ENCODE measurements at places on chromosomes 2 and 18. TPM values are rescaled to one million over a fixed set of nuclear protein-coding genes. Genes with fewer than 3 reads are reported as not detected.

The APOB gene
- total RNA-seq = not detected

The RNF125 gene
- 1.4 TPM for total RNA-seq

The PTPN18 gene
- 17.5 TPM for total RNA-seq

The FOXI3 gene
- total RNA-seq = not detected

The C2orf80 gene
- not detected for total RNA-seq

The METTL8 gene
- 38.5 TPM for total RNA-seq

The POTEC gene
- total RNA-seq = not detected

The TRABD2A gene
- 5.7 TPM for total RNA-seq

The C18orf54 gene
- 2.8 TPM for total RNA-seq

The ARHGAP25 gene
- not detected for total RNA-seq

The GDF7 gene
- not detected for total RNA-seq

The MYO5B gene
- not detected for total RNA-seq

The L3MBTL4 gene
- not detected for total RNA-seq

The GPR35 gene
- 0.25 TPM for total RNA-seq

The DTNB gene
- 1.1 TPM for total RNA-seq

The SERPINB4 gene
- total RNA-seq = not detected

The PLCL1 gene
- 2.3 TPM for total RNA-seq

The CRYGD gene
- not detected for total RNA-seq

The SH3BP4 gene
- 96.0 TPM for total RNA-seq

The UPP2 gene
- total RNA-seq = not detected

The CFC1 gene
- not detected for total RNA-seq

The TDRD15 gene
- not detected for total RNA-seq

The CXCR2 gene
- not detected for total RNA-seq

The PKDCC gene
- 9.9 TPM for total RNA-seq

The C2orf42 gene
- total RNA-seq = 23.2 TPM

Data from GM23248 (cell line).